Bladder microvascular endothelial cell (primary cell): ENCODE measurements at places on chromosomes 12 and 14. TPM values are rescaled to one million over a fixed set of nuclear protein-coding genes. Genes with fewer than 3 reads are reported as not detected.

The GPRC5D gene
- total RNA-seq: not detected in 2 replicates

The BHLHE41 gene
- 0.06 TPM in 1 of 2 replicates, not detected in the other for total RNA-seq

The NKX2-1 gene
- not detected in 2 replicates for total RNA-seq

The YBX3 gene
- 92.8 and 196 TPM in 2 replicates for total RNA-seq

The CMTM5 gene
- not detected in 2 replicates for total RNA-seq

The REM2 gene
- not detected in 2 replicates for total RNA-seq

The ADAM21 gene
- total RNA-seq: 0.32 and 0.44 TPM in 2 replicates

The ZNF385A gene
- 0.81 and 1.4 TPM in 2 replicates for total RNA-seq

The TMEM119 gene
- under 0.01 TPM in 1 of 2 replicates, not detected in the other for total RNA-seq

The FOXN4 gene
- not detected in 2 replicates for total RNA-seq

The LHX5 gene
- total RNA-seq: not detected in 2 replicates
